ENCODE measurements at places on chromosomes 1 and 21.

- DNase-seq = no peak
Measured at GRCh38 chr1:151940541-151940940, 31.2 kb upstream of the THEM4 start.

DNA sequence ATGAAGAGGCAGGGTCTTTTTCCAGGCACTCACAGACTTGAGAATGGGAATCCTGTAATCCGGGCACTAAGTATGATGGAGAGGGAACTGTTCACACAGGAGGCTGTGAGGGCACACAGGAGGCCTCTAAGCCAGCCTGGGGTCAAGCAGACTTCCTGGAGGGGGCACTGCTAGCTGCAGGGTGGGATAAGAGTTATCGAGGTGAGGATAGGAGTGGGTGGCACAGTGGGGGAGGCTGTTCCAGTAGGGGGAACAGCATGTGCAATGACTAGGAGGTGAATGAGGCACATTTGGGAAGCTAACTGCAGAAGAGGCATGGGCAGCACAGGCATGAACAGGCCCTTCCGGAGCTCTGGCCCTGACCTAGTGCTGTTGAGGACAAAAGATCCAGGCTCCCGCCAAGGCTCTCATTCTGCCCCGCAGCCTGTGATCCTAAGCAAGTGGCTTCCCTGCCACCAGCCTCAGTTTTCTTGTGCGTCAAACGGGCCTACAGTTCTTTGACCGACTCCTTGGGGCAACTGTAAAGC lies 216.7 kb downstream of the TRABD2B start:
- no peak for DNase-seq

DNA sequence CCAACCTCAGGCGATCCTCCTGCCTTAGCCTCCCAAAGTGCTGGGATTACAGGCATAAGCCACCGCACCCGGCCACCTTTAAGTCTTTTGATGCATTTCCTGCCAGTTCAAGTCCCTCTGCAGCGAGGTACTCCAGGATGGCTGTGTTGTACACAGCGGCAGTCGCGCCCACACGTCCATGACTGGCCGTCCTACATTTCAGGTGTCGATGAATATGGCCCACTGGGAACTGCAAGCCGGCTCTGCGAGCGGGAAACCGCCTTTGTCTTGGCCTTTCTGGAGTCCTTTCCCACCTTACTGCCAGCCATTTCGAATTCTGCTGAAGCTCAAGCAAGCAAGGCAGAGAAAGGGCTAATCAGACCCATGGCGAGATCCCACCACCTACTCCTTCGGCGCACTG lies 34.6 kb downstream of the TRAPPC10 start:
- DNase-seq = no peak

GRCh38 chr1:112625696-112626095 lies 6.1 kb downstream of the CAPZA1 start:
- no peak for DNase-seq

DNA sequence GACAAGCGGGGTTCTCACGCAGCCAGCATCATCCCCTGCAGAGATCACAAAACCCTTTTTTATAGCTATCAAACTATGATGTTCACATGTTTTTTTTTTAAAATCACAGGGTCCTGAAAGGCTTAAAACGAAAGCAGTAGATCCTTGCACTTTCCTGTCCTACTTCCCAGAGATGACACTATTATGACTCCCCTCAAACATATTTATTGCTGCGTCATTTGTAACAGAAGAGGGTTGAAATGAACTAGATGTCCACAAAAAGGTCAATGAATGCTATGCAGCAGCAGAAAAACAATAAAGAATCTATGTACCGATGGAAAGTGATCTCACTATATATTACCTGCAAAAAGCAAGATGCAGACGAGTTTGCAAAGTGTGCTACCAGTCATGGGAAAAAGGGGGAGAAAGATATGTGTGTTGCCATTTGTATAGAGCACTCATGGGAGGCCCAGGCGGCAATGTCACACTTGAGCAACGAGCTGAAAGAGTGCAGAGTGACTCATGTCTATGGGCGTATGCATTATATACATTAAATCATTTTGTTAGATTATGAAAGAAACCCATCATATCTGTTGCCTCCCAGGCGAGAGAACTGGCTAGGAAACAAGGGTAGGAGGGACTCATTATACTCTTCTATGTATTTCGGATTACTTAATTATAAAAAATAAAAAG lies 68.9 kb upstream of the PARP1 start:
- DNase-seq = no peak

GRCh38 chr1:201759194-201759815 lies 69.7 kb upstream of the IPO9 start:
- no peak for DNase-seq

DNA sequence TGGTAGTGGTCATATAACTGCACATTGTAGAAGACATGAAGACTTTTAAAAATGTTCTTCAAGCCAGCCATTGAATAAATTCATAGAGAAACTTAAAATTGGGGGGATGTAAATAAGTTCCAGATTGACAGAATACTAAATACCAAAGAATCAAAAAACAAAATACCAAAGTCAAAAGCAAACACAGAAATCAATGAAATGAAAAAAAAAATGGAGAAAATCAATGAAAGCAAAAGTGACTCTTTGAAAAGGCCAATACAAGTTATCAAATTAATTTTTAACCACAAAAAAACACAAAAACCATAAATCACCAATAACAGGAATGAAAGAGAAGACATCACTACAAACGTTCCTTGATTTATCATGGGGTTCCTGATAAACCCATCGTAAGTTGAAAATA lies 25.6 kb downstream of the LPGAT1 start:
- DNase-seq = no peak

GRCh38 chr1:109322974-109323373 lies 16.2 kb upstream of the MYBPHL start:
- no peak for DNase-seq

- no peak for DNase-seq
Measured at GRCh38 chr1:114671011-114671938, 1.4 kb upstream of the DENND2C start.

- DNase-seq = no peak
Measured at GRCh38 chr1:30043256-30043655, 680.1 kb downstream of the MATN1 start.

- no peak for DNase-seq
Measured at GRCh38 chr21:37642493-37642892, 273.8 kb downstream of the KCNJ6 start.

DNA sequence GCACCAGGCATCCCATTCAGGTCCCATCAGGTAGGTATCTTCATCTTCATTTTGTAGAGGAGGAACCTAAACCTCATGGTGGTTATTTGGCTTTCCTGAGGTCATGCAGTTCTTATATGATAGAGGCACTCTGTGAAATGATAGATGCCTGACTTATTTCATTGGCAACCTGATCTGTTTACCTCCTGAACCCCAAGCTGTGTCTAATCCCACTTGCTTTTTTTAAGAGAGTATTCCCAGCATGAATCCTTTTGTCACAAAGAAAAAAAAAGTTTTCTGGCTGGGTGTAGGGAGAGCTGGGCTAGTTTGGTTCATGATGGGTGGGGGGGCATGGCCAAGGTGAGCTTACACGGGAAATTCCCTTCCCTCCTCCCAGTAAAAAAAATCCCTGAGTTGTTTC lies 154.2 kb downstream of the TENT5C start:
- no peak for DNase-seq

DNA sequence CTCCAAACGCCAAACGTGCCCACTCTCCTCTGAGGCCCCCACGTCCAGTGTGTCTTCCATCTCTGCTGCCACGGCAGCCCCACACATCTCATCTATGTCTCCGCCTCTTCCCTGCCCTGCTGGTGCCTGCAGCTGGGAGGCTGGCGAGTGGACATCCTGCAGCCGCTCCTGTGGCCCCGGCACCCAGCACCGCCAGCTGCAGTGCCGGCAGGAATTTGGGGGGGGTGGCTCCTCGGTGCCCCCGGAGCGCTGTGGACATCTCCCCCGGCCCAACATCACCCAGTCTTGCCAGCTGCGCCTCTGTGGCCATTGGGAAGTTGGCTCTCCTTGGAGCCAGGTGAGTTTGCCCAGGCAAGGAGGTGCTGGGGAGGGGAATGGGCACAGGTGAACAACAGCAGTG lies 8.6 kb downstream of the ADAMTSL4 start:
- DNase-seq = no peak

GRCh38 chr1:203570805-203571204 lies 55.8 kb upstream of the ATP2B4 start:
- no peak for DNase-seq

DNA sequence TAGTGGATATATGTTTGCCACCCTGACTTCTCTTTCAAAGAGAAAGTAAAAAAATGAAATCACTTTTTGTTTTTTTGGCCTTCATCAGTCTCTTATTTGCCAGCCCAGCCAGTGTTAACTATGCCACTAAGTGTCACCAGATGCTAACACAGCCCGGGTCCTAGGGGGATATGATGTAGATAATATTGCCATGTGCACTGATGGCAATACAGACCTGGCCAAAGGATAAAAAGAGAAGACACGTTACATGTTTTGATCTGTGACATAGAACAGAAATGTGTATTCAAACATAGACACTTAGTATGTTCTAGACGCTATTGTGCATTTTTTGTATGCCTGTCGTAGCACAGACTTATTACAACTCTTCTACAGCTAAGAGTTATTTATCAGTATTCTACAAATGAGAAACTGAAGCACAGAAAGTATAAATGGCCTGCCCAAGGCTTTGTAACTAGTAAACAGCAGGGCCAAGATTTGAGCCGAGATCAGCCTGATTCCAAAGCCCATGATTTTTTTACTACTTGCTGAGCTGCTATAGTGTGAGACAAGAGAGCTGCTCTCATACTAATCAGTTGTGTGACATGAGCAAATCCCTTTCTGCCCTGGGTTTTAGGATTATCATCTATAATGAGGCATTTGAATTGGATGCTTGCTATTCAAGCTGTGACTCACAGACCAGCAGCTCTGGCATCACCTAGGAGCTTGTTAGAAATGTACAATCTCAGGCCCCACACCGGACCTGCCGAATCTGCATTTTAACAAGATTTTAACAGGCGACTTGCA lies 6.3 kb downstream of the LRRC53 start:
- no peak for DNase-seq

DNA sequence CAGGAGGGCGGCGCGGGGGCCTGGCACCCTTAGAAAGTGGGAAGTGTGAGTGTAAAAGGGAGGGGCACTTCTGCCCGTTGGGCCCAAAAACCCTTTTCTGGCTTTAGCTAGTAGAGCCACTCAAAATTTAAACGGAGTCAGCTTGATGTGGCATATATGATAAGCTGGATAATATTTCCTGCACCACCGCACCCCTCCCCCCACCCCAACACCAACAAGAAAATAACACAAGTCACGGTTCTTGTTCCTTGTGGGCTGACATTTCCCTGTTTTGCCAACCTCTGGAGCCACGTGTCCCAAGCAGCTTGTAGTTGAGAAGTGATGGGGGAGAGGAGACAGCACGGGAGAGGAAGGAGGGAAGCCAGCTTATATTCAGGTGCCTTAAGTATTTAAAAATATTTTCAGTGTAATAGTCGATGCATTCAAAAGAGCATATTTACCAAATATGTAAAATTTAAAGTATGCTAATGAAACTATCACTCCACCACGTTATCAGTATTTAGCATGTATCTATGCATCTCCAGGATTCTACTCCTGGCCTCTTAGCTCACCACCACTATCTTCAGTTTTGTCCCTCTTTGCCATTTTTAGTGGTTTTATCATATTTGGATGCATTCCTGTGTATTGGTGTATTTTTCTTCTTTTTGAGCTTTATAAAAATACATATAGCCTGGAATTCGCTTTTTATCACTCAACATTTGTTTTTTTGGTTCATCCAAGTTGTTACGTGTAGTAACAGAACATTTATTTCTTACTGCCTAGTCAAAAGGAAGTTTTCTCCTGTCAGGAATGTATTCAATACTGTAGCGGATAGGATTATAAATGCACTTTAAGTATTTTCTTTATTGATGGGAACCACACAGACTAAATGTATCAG lies 773 bp upstream of the DDX59 start:
- no peak for DNase-seq

GRCh38 chr1:47755101-47755990 lies 241.8 kb downstream of the TRABD2B start:
- DNase-seq = peak; percentile 2

GRCh38 chr1:17437580-17438317 lies 1.7 kb downstream of the RCC2 start:
- DNase-seq = peak; percentile 53

DNA sequence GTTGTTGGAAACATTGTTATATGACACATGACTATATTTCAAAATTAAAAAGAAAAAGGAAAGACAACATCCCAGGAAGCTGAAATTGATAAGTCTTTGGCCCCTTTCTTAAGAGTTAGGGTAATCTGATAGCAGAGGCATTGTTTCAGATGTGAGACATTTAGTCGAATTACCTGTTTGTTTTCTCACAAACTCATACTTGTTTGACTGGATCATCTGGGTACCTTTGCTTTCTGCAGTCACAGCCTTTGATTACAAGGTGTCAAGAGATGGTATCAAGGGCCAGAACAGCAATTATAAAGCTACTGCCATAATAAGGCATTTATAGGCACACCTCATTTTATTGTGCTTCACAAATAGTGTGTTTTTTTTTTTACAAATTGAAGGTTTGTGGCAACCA lies 136.3 kb downstream of the DUSP10 start:
- no peak for DNase-seq

GRCh38 chr1:93576346-93576745 lies 105.3 kb downstream of the BCAR3 start:
- DNase-seq = no peak
